ENCODE measurements at places on chromosomes 7 and 10.
A peak's percentile ranks its signal among the peaks of the same experiment; 100 is the strongest.

- peak; percentile 2 for ATAC-seq
These were observed 164.0 kb downstream of the FANK1 start for GRCh38 chr10:126060261-126060931.

DNA sequence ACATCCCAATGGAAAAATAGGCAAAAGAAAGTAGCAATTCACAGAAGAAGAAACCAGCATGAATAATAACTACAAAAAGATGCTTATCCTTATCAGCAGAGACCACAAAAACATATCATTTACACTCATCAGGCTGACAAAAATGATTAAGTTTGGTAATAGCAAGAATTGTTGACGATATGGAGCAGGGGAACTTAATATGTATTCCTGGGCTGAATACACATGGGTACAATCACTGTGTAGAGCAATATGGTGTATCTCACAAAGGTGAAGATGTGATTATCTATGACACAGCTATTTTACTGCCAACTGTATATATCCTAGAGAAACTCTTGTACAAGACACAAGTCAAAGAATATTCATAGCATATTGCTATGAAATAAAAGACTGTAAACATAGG, 141.8 kb upstream of the NOBOX start:
- peak; percentile 66 for ATAC-seq

GRCh38 chr7:140261105-140261486, 84.3 kb upstream of the KDM7A start:
- ATAC-seq, result no peak

- ATAC-seq, result no peak
These were observed 1151.7 kb upstream of the LRRN3 start for GRCh38 chr7:109939207-109939606.

GRCh38 chr7:127816354-127817190, 164.6 kb downstream of the SND1 start:
- ATAC-seq, result no peak

DNA sequence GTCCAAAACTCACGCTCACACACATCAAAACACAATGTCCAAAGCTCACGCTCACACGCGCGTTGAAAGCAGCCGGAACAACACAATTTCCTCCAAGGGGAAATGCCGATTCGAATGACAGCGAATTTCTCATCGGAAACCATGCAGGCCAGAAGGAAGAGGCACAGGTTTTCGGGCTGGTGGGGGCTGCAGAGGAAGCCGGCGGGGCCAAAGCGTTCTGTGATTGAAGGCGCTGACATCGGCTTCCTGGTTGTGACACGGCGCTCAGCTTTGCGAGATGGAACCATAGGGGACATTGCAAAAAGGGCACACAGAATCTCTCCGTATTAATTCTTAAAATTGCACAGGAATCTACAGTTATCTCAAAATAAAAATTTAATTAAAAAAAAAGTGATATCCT, 61.3 kb downstream of the FOXL3 start:
- no peak for ATAC-seq

DNA sequence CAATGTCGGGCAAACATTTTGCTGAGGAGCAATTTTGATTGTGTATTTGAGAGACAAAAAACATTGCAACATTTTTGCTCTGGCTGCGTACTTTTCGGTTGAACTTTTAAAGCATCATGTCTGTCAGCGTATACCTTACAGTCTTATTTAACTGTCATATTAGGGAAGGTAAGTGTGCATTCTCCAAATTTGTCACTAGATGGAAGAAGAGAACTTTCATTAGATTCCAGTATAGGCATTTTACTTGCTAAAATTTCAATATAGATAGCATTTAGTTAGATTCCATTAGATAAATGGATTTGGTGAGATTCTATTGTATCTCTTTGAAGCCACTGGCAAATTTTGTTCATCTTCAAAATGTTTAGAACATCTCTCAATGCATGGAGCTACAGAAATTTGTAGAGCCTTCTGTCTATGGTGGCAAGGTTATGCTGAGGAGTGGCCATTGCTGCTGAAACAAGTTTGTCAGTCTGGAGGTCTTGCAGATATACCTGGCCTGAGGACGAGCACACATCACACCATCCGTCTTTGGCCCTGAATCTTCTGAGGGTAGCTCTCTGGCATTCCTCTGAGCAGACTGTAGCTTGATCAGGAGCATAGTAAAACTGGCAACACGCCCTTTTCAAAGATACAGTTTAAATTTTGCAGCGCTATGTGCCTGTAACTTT, 437.5 kb upstream of the MBL2 start:
- ATAC-seq, result peak; percentile 60

DNA sequence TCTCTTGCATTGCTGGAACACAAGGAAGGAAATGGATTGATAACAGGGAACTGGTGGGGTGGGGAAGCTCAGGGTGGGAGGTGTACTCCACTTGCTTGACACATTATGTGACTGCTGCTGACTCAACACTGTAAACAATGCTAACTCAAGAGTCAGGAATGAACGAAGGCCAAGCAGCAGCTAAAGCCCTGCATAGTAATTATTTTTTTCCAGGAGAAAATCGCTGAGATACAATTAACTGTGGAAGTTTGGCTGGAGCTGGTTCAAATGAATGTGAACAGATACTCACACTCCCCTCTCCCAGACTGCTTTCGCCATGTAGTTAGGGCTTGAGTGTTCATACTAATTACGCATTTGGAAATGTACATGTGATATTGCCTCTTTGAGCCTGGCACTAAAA, 170.9 kb upstream of the AOAH start:
- ATAC-seq, result no peak

GRCh38 chr10:46035923-46036849, 5.8 kb upstream of the NCOA4 start:
- peak; percentile 57 for ATAC-seq

- ATAC-seq, result no peak
These were observed 804.4 kb upstream of the CELF2 start for GRCh38 chr10:10213237-10213636.

GRCh38 chr7:17580856-17581255, 282.4 kb downstream of the AHR start:
- ATAC-seq, result no peak

- peak; percentile 67 for ATAC-seq
These were observed 9.6 kb downstream of the TRIM56 start for GRCh38 chr7:101094791-101095375.

DNA sequence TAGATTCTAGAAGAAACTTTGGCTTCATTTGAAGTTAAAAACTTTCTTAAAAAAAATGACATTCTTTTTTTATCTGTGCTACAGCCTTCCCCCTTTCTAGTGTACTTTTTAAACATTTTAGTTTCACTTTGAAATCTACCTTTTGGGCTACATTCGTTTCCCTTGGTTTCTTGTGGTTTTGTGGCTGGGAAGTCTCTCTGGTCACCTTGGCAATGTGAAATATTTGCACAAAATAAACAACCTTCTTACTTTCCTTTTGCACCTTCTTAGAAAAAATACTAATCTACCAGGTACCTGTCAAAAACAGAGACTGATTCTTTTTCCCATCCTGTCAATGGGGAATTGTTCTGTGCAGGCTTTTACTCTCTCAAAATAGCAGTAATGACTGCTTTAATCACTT, 350.2 kb downstream of the GATA3 start:
- no peak for ATAC-seq

GRCh38 chr7:72097226-72097625, 314.9 kb downstream of the CALN1 start:
- ATAC-seq, result no peak
